ENCODE measurements at places on chromosomes 4 and X.

DNA sequence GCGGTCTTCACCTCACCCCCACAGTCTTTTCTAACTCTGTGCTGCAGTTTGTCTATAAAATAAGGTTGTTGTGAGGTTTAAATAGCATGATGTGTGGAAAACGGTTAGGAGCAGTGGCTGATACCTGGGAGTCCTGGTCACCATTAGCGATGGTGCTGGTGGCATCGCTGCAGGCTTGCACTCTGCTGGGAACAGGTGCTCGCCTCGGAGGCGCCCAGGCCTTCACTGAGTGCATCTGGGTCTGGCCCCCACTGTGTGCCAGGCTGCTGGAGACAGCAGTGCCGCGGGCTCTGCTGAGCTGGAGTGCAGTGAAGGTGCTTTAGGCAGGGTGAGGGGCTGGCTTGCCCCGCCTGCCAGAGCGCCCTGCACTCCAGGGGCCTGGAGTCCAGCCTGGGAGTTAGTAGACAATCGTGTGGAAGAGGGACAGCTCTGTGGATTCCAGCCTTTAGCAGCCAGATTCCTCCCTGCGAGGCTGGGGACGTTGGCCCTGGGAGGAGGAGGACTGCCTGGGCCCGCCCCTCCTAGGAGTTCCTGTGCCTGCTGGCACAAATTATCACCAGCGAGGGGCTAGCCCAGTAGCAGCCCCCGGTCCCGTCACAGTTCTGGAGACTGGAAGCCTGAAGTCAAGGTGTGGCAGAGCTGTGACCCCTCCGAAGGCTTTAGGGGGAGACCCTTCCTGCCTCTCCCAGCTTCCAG lies 7.3 kb downstream of the RGS12 start:
- no peak for DNase-seq

- no peak for DNase-seq
Observed at GRCh38 chrX:43513085-43513484, 143.0 kb upstream of the MAOA start.

GRCh38 chr4:2767705-2768074 lies 11.6 kb upstream of the TNIP2 start:
- DNase-seq, result no peak

DNA sequence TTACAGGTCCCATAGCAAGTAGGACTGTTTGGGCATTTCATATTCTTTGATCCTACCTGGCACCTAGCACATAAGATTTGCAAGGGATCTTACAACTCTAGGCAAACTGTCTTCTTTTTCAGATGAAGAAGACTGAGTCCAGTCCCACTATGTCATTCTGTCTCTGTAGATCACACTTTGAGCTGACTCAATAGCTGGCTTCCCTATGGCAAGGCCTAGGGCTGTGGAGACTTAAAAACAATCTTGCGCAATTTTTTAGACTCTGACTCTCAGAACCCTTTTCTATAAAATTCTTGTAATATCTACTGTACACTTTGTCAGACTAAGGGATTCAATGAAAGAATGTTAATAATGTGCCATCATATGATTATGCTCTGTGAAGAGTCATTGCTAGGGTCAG lies 26.7 kb downstream of the OTC start:
- no peak for DNase-seq

GRCh38 chr4:14400307-14400706 lies 602.0 kb upstream of the CPEB2 start:
- DNase-seq, result peak; percentile 31

- no peak for DNase-seq
Observed at GRCh38 chrX:19954335-19955096, 36.3 kb downstream of the BCLAF3 start.

GRCh38 chr4:59698041-59698440 lies 1502.1 kb upstream of the ADGRL3 start:
- DNase-seq, result no peak

DNA sequence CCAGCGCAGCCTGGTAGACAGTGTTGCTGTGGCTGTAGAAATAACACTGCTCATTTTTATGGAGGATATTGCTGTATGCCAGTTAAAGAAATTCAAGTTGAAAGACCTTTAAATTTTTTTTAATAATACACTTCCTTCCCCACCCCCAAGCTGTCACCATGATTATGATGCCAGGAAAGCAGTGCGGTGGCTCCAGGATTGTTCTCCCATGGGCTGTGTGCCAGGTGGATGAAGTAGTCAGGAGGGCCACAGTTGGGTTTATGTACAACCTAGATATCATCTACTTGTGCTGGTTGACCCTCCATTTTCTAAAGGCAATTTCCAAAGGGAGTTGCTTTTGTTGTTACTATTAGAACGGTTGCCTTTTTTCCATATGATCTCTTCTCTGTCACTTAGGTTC lies 136.6 kb downstream of the AFF1 start:
- no peak for DNase-seq

DNA sequence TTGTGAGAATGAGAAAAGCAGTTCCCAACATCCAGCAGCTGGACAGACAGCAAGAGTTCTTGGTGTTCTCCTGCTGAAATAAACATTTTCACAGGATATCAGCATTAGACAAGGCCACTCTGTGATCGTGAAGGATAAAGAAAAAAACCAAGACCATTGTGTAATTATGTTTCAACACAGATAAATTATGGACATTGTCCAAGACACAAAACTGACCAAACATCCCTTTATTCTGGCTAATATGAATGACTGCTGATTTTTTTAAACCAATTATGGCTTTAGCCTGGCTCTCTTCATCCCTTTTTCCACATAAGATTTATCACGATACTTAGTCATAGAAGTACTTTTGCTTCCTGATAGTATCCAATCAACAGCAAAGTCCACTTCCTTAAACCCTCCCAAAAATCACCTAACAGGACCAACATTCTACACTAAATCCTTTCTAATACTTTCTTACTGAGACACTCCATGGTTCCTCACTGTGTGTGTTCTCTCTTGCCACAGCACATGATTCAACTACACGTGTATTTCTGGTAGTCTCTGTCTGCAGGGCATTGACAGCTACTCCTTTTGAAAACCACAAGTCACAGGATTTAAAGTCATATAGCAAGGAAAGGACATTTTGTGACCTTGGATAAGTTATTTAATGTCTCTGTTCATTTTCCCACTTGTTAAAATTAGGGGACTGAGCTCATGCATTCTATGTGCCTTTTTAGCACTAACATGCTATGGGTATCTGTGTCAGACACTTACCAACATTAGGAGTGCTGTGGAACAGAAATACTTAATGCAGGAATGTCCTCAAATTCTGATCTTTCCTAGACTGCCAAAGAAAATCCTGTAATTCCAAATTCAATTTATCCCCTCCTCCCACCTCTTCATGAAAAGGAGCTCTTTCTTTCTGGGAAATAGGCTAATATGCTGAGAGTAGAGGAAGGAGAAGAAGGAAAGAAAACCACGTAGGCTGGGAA lies 137.2 kb upstream of the PGRMC2 start:
- DNase-seq, result peak; percentile 59

DNA sequence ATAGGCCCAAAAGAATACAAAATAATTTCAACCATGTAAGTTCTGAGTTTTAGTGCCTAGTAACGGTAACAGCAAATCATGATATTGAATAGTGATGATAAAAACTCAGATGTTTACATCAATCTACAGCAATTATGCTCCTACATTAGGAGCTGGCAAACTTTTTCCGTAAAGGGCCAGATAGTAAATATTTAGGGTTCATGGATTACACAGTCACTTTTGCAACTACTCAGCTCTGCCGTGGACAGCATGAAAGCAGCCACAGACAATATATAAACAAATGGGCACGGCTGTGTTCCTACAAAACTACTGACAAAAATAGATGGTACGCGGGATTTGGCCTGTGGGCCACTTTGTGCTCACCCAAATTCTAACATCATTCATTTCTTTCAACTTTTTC lies 167.8 kb upstream of the NAP1L5 start:
- DNase-seq, result no peak

DNA sequence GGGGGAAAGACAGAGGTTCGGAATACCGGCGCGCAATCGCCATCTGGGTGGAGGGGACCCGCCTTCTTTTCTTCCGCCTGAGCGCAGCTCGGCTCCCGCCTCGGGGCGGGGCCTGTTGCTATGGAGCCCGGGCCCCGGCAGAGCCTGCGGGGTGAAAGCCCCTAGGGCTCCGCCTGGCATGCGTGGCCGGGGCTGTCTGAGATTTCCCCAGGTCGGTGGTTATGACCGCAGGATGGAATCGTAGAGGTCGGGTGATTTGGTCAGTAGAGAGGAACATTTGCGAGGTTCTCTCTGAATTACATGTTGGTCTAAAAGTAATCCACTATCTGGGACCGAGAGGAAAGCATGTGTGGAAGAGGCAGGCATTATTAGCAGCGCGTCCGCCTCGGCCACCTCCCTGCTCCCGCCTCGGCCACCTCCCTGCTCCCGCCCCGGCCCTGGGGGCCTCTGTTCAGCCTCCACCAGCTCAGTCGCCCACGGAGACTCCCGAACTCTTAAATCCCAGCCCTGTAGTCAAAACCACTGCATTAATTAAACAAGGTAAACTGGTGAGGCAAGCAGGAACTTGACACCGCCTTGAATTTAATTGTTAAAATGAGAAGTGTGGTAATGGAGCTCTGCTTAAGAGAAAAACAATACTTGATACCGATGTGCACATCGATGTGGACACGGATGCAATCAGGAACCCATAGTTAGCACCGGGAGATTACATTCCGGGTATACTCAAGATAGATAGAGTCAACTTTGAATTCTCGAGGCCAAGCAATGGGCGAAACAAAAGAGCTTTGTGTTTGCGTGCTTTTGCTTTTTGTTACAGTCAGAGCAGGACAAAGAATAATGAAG lies 45.2 kb downstream of the TRIM2 start:
- DNase-seq, result peak; percentile 65
